Progenitor cell of endocrine pancreas (in vitro differentiated cells): ENCODE measurements at places on chromosomes 16 and 17.

GRCh38 chr17:46875849-46876352 lies 24.5 kb downstream of the WNT9B start:
- H3K4me1 ChIP-seq = no peaks in the 10 kb centered on the region
- no peak overlapping the region for H3K27ac ChIP-seq

DNA sequence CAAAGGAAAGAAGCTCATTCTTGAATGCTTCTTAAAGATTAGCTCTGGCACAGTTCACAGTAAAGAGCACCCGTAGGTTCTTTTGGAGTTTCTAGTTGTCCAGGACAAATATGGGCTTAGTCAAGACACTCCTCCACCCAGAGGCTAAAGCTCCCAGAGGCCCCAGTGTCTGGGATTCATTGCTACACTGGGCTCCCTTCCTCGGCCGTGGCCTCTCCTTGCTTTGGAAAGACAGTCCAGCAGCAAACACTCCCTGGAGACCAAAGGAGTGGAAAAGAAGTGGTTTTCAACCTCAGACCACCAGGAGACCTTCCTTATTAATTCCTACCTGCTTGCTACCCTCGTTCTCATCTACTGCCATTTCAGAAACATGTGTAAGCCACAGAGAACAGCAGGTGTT lies 17.1 kb downstream of the PHB1 start:
- H3K36me3 ChIP-seq = no peaks in the 10 kb centered on the region
- H3K4me1 ChIP-seq = no peaks in the 10 kb centered on the region
- DNase-seq = no peak
- no peak overlapping the region for H3K27ac ChIP-seq

DNA sequence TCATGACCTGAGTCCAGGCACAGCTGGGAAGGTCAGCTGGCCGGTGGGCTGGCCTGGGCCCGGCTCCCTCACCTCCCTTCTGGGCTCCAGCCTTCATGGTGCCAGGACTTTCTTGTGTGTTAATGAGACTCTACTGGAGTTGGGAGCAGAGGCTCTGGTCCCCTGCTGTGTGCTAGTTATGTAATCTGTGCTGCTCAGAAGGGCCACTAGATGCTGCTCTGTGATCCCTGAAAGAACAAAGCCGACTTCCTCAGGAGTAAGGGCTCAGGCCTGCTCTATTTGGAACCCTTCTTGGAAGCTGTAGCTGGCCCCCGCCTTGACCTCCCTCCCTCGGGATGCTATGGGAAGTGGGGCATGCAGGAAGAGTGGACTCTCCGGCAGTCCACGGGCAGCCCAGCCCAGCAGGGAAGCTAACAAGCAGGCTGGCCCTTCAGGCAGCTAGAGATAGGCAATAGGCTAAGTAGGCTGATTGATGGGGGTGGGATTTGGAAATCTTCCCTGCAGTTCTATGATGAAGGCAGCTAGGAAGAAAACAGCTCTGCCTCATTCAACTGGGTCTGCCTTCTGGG lies 3.3 kb upstream of the CDK5R1 start:
- no peak overlapping the region for H3K4me3 ChIP-seq
- DNase-seq = no peak
- peaks cover 9% of the 10 kb centered on the region for H3K4me1 ChIP-seq
- peaks cover 20% of the 10 kb centered on the region for H3K36me3 ChIP-seq

GRCh38 chr17:17191346-17191792 lies 14.8 kb downstream of the PLD6 start:
- no peak overlapping the region for H3K27ac ChIP-seq
- no peak overlapping the region for H3K4me3 ChIP-seq
- H3K4me1 ChIP-seq = peaks cover 12% of the 10 kb centered on the region
- DNase-seq = no peak
- peaks cover 6% of the 10 kb centered on the region for H3K36me3 ChIP-seq

DNA sequence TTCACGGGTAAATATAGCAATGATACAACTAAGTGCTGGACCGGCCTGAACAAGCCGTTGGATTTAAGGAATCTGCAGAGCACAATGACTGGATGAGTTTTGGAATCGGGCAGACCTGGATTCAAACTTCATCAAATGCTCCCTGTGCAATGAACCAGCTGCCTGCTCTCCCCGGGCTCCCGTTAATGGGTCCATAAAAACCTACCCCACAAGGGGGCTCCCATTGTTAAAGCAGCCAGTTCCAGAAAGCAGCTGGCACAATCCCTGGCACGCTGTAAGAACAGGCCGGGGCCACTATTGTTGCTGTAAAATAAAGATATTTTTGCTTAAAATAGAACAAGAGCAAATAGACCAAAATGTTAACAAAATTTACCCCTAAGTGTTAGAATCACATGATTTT lies 131.9 kb downstream of the C16orf95 start:
- H3K36me3 ChIP-seq = no peaks in the 10 kb centered on the region
- DNase-seq = no peak
- H3K27ac ChIP-seq = no peak overlapping the region
- H3K27me3 ChIP-seq = peaks cover 9% of the 10 kb centered on the region
- H3K4me3 ChIP-seq = no peak overlapping the region

GRCh38 chr16:89265647-89266046 lies 48.1 kb downstream of the ZNF778 start:
- no peaks in the 10 kb centered on the region for H3K4me1 ChIP-seq
- H3K4me3 ChIP-seq = no peak overlapping the region
- no peak overlapping the region for H3K27ac ChIP-seq

DNA sequence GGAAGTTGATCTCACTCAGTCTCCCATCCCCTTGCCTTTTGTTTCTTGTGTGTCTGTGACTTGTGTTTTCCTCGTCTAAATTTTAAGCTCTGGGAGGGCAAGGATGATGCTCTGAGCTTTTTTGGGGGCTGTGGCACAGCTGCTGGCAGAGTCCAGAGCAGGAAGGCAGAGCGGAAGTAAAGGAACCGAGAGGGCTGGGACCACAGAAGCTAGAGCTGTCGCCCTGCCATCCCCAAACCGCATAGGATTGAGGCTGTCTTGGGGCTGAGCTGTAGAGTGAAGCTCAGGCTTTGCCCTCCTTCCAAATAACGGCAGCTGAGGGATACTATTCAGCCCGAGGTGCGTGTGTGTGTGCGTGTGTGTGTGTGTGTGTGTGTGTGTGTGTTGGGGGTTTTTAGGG lies 3.8 kb upstream of the DNAH2 start:
- peaks cover 13% of the 10 kb centered on the region for H3K36me3 ChIP-seq
- no peak overlapping the region for H3K27ac ChIP-seq
- DNase-seq = no peak
- peaks cover 23% of the 10 kb centered on the region for H3K27me3 ChIP-seq
